ENCODE measurements at places on chromosomes 12 and 14. TPM values are rescaled to one million over a fixed set of nuclear protein-coding genes. Genes with fewer than 3 reads are reported as not detected.

DNA sequence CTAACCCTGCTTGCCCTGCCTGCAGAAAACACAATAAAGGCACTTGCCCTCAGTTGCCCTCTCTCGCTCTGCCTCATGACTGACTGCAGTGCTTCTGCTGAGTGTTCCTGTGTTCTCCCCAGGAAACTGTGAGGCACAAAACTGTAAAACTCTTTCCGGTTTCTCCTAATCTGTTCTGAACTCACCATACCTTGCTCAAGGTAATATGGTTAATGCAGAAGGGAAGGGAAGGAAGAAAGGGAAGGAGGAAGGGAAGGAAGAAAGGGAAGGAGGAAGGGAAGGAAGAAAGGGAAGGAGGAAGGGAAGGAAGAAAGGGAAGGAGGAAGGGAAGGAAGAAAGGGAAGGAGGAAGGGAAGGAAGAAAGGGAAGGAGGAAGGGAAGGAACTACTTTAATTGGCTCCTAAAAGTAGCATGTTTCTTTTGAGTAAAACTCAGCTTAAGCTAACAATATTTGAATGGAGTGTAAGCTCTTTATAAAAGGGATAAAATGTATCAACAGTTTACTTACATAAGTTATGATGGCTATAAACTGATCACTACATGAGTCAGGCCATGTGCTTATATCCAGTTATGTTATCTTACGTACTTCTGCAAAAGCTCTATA lies 334.0 kb upstream of the CLEC14A start:
- no peaks in the 10 kb centered on the region for H3K4me1 ChIP-seq
- H3K36me3 ChIP-seq = no peaks in the 10 kb centered on the region
- H3K27ac ChIP-seq = no peak overlapping the region
- no peaks in the 10 kb centered on the region for H3K27me3 ChIP-seq

GRCh38 chr14:50045039-50045711 lies 71.2 kb downstream of the VCPKMT start:
- H3K27me3 ChIP-seq = no peaks in the 10 kb centered on the region
- peak; percentile 86 for DNase-seq
- no peaks in the 10 kb centered on the region for H3K36me3 ChIP-seq
- H3K4me1 ChIP-seq = peaks cover 39% of the 10 kb centered on the region
- peak overlapping the region; percentile 94 for H3K27ac ChIP-seq
- H3K4me3 ChIP-seq = peak overlapping the region; percentile 23

TPPP2 gene
- total RNA-seq = not detected

GRCh38 chr12:82886671-82887340 lies 200.1 kb downstream of the TMTC2 start:
- H3K4me3 ChIP-seq = no peak overlapping the region
- no peak overlapping the region for H3K27ac ChIP-seq
- no peaks in the 10 kb centered on the region for H3K36me3 ChIP-seq

ATP5MC2 gene
- total RNA-seq = 329 TPM

DNA sequence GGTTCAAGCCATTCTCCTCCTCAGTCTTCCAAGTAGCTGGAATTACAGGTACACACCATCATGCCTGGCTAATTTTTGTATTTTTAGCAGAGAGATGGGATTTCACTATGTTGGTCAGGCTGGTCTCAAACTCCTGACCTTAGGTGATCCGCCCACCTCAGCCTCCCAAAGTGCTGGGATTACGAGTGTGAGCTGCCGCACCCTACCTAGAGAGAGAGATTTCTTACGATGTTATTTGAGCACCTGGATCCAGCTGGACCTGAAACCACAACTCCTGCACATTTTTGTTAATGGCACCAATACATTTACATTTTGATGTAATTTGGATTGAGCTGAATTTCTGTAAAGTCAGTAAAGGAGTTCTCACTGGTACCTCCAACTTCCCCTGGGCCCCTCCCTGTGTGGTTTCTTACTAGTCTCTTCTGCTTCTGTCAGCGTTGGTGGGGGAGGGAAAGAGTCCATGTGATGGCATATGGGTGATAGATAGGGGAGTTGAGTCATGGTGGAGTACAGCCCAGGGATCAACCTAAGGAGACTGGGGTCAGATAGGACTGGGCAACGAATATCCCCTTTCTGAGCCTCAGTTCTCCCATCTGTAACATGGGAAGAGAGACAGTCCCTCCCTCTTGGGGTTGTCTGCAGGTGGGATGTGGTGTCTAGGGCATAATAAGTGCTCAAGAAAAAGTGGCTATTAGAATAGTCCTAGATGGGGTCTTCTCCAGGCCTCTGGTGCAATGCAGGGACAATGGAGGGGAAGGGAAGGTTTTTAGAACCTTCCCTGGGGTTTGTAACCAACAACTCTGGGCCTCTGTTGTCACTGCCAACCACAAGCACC lies 83.3 kb upstream of the MED13L start:
- H3K4me3 ChIP-seq = no peak overlapping the region
- no peak for DNase-seq
- H3K4me1 ChIP-seq = peaks cover 19% of the 10 kb centered on the region
- H3K27me3 ChIP-seq = peaks cover 2% of the 10 kb centered on the region
- no peaks in the 10 kb centered on the region for H3K36me3 ChIP-seq

- H3K27me3 ChIP-seq = peaks cover 7% of the 10 kb centered on the region
- no peaks in the 10 kb centered on the region for H3K4me1 ChIP-seq
- no peak overlapping the region for H3K4me3 ChIP-seq
- H3K27ac ChIP-seq = no peak overlapping the region
- no peaks in the 10 kb centered on the region for H3K36me3 ChIP-seq
These were observed 147.3 kb downstream of the RBM19 start for GRCh38 chr12:113818833-113819232.

DNA sequence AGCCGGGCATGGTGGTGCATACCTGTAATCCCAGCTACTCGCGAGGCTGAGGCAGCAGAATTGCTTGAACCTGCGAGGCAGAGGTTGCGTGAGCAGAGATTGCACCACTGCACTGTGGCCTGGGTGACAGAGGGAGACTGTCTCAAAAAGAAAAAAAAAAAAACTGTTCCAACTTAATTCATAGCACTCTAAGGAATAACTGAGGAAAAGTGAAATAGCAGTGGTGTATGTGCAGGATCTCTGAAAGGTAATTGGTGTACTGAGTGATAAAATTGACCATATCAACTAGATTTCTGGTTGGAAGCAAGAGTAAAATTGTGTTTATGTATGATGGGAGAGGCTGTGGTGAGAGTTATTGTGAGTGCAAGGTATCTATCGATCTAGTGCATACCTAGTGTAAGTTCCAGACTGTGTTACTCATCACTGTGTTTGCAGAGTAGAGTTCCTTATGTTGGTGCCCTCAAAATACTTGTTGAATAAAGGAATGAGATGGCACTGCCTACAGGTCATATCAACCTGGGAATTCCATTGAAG lies 6.3 kb downstream of the CAND1 start:
- H3K4me3 ChIP-seq = peak overlapping the region; percentile 44
- H3K4me1 ChIP-seq = peaks cover 84% of the 10 kb centered on the region
- H3K27me3 ChIP-seq = no peaks in the 10 kb centered on the region

- no peak overlapping the region for H3K27ac ChIP-seq
- no peak overlapping the region for H3K4me3 ChIP-seq
- H3K36me3 ChIP-seq = no peaks in the 10 kb centered on the region
- peaks cover 9% of the 10 kb centered on the region for H3K4me1 ChIP-seq
These were observed 11.1 kb upstream of the CMAS start for GRCh38 chr12:22034709-22035506.

CLEC4C gene
- total RNA-seq = not detected

All from HFFc6 (cell line).